ENCODE measurements at places on chromosomes 13 and 19. TPM values are rescaled to one million over a fixed set of nuclear protein-coding genes. Genes with fewer than 3 reads are reported as not detected.

GRCh38 chr13:30984620-30985019 is 52.2 kb downstream of the TEX26 start:
- no peak overlapping the region for H3K4me3 ChIP-seq
- no peak for DNase-seq
- no peaks in the 10 kb centered on the region for H3K27me3 ChIP-seq
- no peaks in the 10 kb centered on the region for H3K36me3 ChIP-seq
- no peak overlapping the region for H3K27ac ChIP-seq

GRCh38 chr19:31385744-31386143 is 36.5 kb upstream of the TSHZ3 start:
- H3K4me3 ChIP-seq, result no peak overlapping the region
- H3K4me1 ChIP-seq, result no peaks in the 10 kb centered on the region
- peaks cover 2% of the 10 kb centered on the region for H3K27me3 ChIP-seq
- no peak for DNase-seq

- H3K36me3 ChIP-seq, result no peaks in the 10 kb centered on the region
- no peaks in the 10 kb centered on the region for H3K27me3 ChIP-seq
- H3K4me3 ChIP-seq, result no peak overlapping the region
- peak; percentile 19 for DNase-seq
Observed at GRCh38 chr13:46184277-46184699, 2.3 kb upstream of the LCP1 start.

RELB gene
- 13.2 TPM for total RNA-seq

GRCh38 chr13:73129023-73129422 is 70.2 kb downstream of the KLF5 start:
- DNase-seq, result no peak
- no peaks in the 10 kb centered on the region for H3K4me1 ChIP-seq
- no peak overlapping the region for H3K27ac ChIP-seq
- H3K27me3 ChIP-seq, result no peaks in the 10 kb centered on the region
- H3K36me3 ChIP-seq, result no peaks in the 10 kb centered on the region

DNA sequence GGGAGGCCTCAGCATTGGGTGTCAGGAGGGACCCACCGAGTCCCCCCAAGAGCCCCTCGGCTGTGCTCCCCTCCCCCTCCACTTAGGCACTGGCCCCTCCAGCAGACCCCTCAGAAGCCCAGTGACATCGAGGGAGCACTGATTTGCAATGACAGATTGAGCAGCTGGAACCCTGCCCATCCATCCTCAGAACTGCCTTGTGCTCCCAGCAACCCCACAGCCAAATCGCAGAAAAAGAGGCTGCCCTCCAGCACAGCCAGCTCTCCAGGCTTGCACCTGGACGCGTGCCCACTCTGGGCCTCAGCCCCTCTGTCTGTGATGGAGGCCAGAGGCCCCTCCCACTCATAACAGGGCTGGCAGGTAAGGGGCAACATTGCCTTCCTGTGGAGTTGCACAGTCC is 123.2 kb upstream of the VSTM2B start:
- H3K4me1 ChIP-seq, result no peaks in the 10 kb centered on the region
- no peak overlapping the region for H3K27ac ChIP-seq
- H3K27me3 ChIP-seq, result no peaks in the 10 kb centered on the region
- H3K36me3 ChIP-seq, result no peaks in the 10 kb centered on the region
- DNase-seq, result no peak
- H3K4me3 ChIP-seq, result no peak overlapping the region

DNA sequence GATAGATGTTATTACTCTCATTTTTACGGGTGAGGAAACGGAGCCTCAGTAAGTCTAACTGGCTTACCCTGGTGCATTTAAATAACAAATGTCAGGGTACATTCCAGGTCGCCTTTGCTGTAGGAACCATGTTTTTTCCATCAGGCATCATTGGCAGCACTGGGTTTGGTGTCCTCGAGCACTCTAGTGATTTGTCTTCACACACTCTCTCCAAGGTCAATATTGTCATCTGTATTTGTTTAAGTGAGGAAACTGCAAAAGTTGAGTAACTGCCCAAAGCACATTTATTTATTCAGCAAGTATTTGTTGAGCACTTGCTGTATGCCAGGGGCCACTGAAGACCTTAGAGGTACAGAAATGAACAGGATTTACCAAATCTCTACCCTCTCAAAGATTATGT is 78.6 kb downstream of the DCT start:
- no peaks in the 10 kb centered on the region for H3K36me3 ChIP-seq
- no peak overlapping the region for H3K4me3 ChIP-seq
- no peaks in the 10 kb centered on the region for H3K27me3 ChIP-seq
- no peak overlapping the region for H3K27ac ChIP-seq

COMMD6 gene
- 46.8 TPM for total RNA-seq

GAS6 gene
- total RNA-seq, result 65.5 TPM

- H3K27me3 ChIP-seq, result no peaks in the 10 kb centered on the region
- H3K36me3 ChIP-seq, result no peaks in the 10 kb centered on the region
- no peak for DNase-seq
Observed at GRCh38 chr19:45249261-45250033, 1.6 kb upstream of the MARK4 start.

- no peaks in the 10 kb centered on the region for H3K36me3 ChIP-seq
- no peaks in the 10 kb centered on the region for H3K4me1 ChIP-seq
- no peak overlapping the region for H3K27ac ChIP-seq
- no peaks in the 10 kb centered on the region for H3K27me3 ChIP-seq
Observed at GRCh38 chr19:19687090-19687489, 18.5 kb downstream of the ZNF101 start.

DNA sequence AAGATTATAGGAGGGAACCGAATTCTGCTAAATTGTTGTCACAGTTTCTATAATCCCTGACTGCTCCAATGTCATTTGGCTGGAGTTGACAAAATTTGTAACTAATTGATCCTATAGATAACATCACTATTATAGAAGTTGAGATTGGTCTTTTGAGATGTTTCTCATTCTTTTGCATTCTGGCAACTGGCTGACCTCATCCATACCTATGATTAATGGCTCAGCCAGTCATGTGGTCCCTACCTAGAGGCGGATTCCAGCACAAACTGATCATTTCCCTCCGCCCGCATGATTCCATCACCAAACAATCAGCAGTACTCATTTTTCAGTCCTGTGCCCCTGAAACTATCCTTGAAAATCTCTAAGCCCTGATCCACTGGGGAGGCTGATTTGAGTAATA is 4.2 kb downstream of the PSG2 start:
- DNase-seq, result no peak
- no peaks in the 10 kb centered on the region for H3K27me3 ChIP-seq
- H3K4me1 ChIP-seq, result no peaks in the 10 kb centered on the region

TMEM59L gene
- total RNA-seq, result 2.8 TPM

DNA sequence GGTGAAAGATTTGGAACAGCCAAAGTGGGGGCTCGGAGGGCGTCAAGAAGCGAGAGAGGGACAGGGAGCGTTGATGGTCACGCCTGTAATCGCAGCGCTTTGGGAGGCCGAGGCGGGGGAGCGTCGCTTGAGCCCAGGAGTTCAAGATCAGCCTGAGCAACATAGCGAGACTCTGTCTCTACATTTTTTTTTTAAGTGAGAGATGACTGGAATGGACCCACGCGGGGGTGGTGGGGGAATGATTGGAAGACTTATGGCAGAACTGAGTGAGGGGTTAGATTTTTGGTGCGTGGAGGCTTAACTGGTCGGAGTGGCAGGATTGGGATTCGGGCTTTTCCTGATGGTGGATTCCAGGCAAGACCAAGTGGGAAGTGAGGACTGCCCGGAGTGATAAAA is 725 bp downstream of the PSMD8 start:
- peak overlapping the region; percentile 94 for H3K4me3 ChIP-seq
- H3K27me3 ChIP-seq, result no peaks in the 10 kb centered on the region
- H3K4me1 ChIP-seq, result peaks cover 28% of the 10 kb centered on the region
- DNase-seq, result no peak
